ENCODE measurements at places on chromosomes 12 and 14.
A peak's percentile ranks its signal among the peaks of the same experiment; 100 is the strongest.

DNA sequence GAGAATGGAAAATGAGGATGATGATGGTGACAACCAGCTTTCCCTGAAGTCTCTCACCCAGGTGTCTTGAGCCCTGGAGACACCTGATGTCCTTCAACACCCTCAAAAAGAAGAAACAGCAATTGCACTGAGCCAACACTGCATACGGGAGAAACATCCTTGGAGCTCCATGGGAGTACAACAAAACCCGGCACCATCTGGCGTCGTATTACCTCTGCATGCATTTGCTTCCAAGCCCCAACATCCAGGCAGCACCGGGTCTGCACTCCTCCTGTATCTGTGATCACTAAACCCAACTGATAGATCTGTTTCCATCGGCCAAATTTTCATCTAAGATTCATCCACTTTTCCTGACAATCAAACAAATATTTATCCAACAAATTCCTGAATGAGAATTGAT is 249.9 kb downstream of the DPF3 start:
- DNase-seq, result no peak

GRCh38 chr12:46372544-46373300 is at the start of gene SLC38A2:
SLC38A2 (minus strand) TSS chr12:46372773; CDS start chr12:46371293, 1,480 bp downstream.
- peak; percentile 69 for DNase-seq

DNA sequence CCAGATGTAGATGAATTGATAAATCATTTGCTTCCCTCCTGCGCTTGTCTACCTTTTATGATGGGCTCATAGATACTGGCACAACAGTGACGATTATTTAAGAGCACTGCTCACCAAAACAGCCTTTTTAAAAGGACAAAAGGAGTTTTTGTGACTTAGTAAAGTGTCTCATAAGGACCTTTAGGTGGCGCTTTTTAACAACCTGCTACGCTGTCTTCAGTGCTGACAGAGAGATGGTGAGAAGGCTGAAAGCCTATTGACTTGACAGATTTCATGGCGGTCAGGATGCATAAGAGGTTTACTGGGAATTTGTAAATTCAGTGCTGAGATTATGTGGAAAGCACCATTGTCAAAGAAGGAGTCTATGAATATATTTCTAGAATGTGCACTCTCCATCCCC is 87.6 kb downstream of the SLC15A5 start:
- no peak for DNase-seq

DNA sequence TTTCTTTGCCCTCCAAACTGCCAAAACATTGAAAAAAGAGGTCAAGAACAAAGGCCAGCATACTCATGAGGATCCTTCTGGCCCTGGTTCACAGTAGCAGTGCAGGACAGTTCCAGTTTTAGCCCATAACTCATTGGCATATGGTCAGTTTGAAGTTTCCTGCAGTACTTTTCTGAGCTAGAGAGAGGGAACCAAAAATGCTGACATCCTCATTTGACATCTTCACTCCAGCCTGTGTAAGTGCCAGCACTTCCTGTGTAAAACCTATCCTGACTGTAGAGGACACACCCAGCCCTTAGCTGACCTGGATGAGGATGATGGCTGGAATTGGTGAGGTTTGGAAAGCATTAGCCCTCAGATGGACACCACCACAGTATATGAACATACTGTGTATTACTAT is 84.1 kb downstream of the FGD4 start:
- no peak for DNase-seq

DNA sequence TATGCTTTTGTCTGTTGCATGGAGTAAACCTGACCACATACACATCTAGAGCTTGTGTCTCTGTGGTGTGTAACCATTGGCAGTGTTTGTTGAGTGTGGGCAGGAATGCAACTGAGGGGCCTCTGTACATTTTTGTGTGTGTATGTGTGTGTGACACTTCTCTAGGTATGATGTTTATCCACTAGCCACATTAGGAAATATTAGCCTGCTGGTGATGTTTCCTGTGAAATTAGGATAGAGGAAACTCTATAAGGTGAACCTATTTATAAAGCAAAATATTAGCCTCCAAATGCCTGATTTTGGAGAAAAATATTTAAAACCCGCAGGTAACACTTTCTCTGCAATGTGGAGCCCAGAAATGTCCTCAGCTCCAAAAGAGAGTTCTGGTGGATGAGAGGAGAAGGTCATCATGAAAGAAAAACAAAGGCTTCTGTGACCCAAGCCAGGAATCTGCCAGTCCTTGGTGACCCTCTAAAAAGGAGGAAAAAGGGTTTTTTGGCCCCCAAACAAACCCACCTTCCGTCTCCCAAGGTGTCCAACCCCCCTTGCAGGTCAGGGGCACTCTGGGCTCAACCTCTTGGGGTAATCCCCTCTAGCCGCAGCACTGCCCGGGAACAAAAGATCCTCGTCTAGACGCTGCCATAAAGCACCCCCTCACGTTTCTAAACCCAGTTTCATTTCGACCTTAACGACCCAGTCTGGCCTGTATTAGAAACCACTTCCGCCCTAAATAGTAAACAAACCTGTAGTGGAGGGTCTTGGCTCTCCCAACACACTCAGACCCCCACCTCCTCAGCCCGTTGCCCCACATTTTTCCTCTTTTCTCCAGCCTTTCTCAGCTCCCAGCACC is 3.1 kb upstream of the HOTAIR start:
- DNase-seq, result no peak

Data from NCI-H345 (cell line).